ENCODE measurements at places on chromosomes 3 and 15.

- DNase-seq, result no peak
Observed at GRCh38 chr3:181717549-181718171, 5.9 kb downstream of the SOX2 start.

GRCh38 chr15:92958105-92958504, 58.0 kb downstream of the CHD2 start:
- DNase-seq, result peak; percentile 57

DNA sequence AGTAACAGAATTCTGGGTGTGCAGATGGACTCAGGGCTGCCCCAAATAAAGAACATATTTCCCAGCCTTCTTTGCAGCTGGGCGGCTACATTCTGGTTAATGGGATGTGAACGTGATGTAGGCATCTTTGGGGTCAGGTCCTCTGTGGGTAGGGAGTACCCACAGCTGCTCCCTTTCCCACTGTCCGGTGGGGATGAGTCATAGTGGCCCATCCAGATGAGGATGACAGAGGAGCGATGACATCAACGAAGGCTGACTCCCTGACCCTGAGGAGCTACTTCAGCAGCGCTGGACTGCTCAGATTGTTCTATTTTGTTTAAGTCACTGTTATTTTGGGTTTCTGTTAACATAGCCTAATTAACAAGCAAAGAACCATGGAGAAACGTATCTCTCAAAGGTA, 38.0 kb downstream of the SRPRB start:
- DNase-seq, result no peak

GRCh38 chr3:98875535-98875934, 26.0 kb downstream of the DCBLD2 start:
- no peak for DNase-seq

- DNase-seq, result no peak
Observed at GRCh38 chr3:182711261-182711683, 82.0 kb upstream of the ATP11B start.

GRCh38 chr15:65330934-65331645, 26.6 kb downstream of the RNU5B-1 start:
- no peak for DNase-seq
